Colonic mucosa (tissue), 4 donors: ENCODE measurements at places on chromosomes 3 and 15. TPM values are rescaled to one million over a fixed set of nuclear protein-coding genes. Genes with fewer than 3 reads are reported as not detected.

CLDN1 gene
- 2.2 TPM for total RNA-seq

DCUN1D1 gene
- 56.6 TPM for total RNA-seq

DNA sequence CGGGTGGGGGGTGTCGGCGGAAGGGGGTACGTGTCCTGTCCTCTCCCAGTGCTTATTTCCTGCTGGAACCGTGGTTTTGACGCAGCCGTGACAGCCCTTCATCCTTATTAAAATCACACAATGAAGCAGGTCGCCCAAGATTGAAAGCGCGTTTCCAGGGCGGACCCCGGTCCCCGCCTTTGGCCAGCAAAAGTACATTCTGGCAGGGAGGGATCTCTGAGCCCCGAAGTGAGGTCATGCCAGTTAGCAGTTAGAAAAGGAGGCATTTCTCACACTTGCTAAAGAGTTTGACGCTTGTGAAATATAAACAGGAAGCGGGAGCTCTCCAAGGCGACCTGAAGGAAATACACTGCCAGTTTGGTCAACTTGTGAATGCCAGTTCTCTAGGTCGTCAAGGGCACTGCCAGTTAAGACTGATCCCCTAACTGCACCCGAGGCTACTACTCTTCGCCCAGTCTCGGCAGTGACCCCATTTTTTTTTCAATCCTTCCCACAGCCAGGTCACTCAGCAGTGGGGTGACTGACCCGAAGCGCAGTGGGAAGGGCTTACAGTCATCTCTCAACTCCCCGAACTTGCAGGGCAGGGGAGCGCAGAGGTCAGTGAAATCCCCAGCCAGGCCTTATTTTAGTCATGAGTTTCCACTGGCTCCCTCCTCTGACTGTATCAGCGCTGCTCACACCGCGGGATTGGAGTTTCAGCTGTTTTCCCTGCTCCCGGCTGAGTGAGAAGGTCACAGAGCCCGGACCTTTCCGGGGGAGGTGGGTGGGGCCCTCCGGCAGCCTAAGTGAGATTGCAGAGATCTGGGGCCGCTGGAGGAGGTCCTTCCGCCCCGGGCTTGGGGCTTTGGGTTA is 2.0 kb upstream of the BHLHE40 start:
- peak; percentile 83 for DNase-seq
- no peaks in the 10 kb centered on the region for H3K36me3 ChIP-seq
- no peaks in the 10 kb centered on the region for H3K27me3 ChIP-seq
- H3K4me3 ChIP-seq, result peak overlapping the region; percentile 39
- H3K4me1 ChIP-seq, result no peaks in the 10 kb centered on the region

- H3K4me3 ChIP-seq, result no peak overlapping the region
- no peaks in the 10 kb centered on the region for H3K4me1 ChIP-seq
- no peaks in the 10 kb centered on the region for H3K36me3 ChIP-seq
- no peaks in the 10 kb centered on the region for H3K27me3 ChIP-seq
- DNase-seq, result no peak
Observed at GRCh38 chr15:40392986-40393948, 10.7 kb downstream of the KNSTRN start.

- no peak overlapping the region for H3K4me3 ChIP-seq
- DNase-seq, result no peak
- no peaks in the 10 kb centered on the region for H3K27me3 ChIP-seq
- H3K4me1 ChIP-seq, result no peaks in the 10 kb centered on the region
Observed at GRCh38 chr15:86247249-86247955, 167.7 kb downstream of the AGBL1 start.

- H3K27me3 ChIP-seq, result no peaks in the 10 kb centered on the region
- no peaks in the 10 kb centered on the region for H3K4me1 ChIP-seq
- no peak for DNase-seq
- H3K4me3 ChIP-seq, result no peak overlapping the region
Observed at GRCh38 chr3:88132894-88133293, 16.9 kb upstream of the C3orf38 start.

GRCh38 chr3:50258029-50258680 is 10.8 kb upstream of the SEMA3B start:
- no peak overlapping the region for H3K27ac ChIP-seq
- H3K4me1 ChIP-seq, result peaks cover 4% of the 10 kb centered on the region
- peaks cover 8% of the 10 kb centered on the region for H3K36me3 ChIP-seq
- DNase-seq, result no peak

CFAP100 gene
- not detected for total RNA-seq

GRCh38 chr15:40925863-40926658 is 3.1 kb upstream of the DLL4 start:
- no peak overlapping the region for H3K27ac ChIP-seq
- peak overlapping the region; percentile 52 for H3K4me3 ChIP-seq
- DNase-seq, result peak; percentile 56
- H3K4me1 ChIP-seq, result peaks cover 33% of the 10 kb centered on the region
- no peaks in the 10 kb centered on the region for H3K36me3 ChIP-seq
